Anterior cingulate cortex (tissue), 58 donors: ENCODE measurements at places on chromosomes 7 and 10.

- DNase-seq, result no peak
These were observed 8.3 kb upstream of the PPP1R35 start for GRCh38 chr7:100444311-100445278.

DNA sequence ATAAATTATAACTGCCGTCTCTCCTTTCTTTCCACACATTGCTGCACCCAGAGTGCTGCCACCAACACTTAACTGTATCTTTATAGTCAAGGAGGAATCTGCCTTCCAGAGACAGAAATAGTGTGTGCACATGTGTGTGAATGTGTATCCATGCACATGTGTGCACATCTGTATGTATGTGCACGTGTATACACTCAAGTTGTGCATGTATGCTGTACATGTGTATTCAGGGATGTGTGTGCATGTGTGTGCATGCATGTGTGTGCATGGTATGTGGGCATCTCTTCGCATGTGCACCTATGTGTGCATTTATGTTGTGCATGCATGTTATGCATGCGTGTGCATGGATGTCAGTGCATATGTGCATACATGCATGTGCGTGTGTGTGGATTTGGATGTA is 253.3 kb downstream of the KLF6 start:
- no peak for DNase-seq

DNA sequence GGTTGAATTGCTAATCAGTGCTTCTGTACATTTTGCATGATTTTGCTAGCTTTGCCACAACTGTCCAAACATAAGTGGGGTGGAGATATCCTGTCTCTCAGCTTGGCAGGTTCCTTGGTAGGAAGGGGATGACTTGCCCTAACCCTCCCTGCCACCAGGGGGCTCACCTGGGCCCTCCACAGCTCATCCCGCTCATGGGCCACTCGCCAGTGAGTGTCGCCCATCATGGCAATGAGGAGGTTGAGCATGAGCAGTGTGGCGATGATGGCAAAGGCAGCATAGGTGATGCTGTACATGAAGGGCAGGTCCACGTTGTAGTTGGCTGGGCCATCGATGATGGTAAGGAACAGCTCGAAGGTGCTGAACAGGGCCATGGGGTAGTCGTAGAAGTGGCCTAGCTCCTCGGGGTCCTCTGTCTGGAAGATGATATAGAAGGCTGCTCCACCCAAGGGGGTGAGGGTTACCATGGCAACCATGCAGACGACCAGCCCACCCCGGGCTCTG is 12.2 kb downstream of the TRPV6 start:
- DNase-seq, result no peak

- no peak for DNase-seq
These were observed 152.6 kb downstream of the CAMK1D start for GRCh38 chr10:12501841-12502525.

DNA sequence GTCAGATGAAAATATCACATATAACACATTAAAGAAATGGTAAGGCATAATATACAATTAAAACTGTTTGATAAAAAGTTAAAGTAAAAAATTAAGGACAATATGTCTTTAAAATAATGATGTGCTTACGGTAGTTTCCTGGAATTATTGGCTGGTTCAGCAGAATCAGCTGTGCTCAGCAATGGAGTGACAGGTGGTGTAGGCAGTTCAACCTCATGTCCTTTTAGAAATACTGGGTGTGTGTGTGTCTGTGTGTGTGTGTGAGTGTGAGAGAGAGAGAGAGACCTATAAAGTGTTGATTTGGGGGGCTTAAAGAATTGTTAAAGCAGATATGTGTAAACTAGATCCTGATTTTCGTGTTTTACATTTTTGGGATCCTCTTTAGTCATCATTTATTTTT is 141.2 kb downstream of the ADAM22 start:
- DNase-seq, result no peak

GRCh38 chr10:17607603-17608332 is 9.4 kb downstream of the HACD1 start:
- no peak for DNase-seq

DNA sequence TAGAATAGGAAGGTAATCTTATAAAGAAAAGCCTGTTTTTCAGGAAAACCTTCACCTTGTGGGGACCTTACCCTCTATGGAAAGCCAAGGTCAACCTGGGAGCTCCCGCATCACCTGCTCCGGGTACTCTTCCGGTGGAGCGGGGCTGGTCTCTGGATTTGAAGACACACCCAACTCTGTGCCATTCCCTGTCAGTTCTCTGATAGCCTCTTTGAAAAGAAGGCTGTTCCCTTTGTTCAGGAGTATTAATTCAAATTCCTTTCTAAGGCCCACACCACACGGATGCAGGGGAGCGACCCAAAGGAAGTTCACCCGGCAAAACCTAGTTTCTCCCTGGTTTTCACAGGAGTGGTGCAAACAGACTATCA is 10.7 kb downstream of the CTBP2 start:
- no peak for DNase-seq

GRCh38 chr7:93279541-93279940 is 47.4 kb downstream of the VPS50 start:
- DNase-seq, result no peak

- no peak for DNase-seq
These were observed 1209.8 kb upstream of the CELF2 start for GRCh38 chr10:9807846-9808245.

DNA sequence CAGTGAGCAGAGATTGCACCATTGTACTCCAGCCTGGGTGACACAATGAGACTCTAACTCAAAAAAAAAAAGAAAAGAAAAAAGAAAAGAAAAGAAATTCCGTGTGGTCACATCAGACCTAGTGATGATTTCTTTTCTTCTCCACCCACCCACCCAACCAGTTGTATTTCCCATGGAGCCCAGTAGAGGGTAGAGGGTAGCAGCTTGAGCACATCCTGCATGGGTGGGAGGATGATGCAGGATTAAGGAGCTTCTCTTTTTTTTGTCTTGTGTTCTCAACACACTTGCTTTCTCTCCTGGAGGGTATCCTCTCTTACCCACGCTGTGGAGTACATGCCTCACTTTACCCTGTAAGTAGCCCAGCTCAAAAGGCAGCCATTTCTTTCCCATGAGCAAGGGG is 118.6 kb upstream of the CARD11 start:
- DNase-seq, result no peak

DNA sequence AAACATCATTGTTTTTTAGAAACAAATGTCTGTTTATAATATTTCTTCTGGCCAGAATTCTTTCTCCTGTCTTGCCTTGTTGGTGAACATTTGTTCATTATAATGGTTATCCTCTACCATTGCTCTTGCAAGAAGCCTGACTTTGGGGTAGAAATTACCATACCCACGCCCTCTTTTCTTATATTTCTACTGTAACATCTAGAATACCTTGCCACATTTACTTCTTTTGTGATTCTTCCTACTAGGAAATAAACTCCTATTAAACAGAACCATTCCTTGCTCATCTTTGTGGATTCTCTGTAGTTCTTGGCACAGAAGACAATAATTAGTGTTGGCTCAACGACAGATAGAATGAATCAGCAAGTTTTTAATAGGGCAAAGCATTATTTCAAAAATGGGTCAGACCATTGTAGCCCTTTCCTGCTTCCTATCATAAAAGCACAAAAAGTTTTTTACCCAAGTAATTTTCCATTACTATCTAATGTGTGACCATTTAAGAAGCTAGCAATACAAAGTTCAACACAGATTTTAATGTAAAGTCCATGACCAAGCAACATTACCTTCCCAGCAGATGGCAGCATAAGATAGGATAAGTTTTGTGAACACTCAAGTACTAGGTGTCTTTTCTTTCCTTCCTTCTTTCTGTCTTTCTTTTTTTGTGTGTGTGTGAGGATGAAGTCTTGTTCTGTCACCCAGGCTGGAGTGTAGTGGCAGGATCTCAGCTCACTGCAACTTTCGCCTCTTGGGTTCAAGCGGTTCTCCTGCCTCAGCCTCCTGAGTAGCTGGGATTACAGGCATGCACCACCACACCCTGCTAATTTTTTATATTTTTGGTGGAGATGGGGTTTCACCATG is 270.4 kb downstream of the HGF start:
- DNase-seq, result no peak

DNA sequence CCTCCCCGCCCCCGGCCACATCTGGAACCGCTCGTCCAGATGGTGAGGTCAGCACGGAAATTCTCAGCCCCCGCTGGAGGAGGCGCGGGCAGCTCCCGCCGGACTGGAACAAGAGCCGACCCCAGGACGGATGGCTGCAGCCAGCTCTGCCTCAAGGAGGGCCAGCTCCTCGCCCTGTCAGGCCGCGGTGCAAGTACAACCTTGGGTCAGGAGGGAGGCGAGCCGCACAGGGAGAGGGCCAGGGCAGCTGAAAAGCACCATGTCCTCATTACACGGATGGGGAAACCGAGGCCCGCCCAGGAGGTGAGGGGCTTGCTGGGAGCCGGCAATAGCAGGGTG is 3.8 kb upstream of the GRIFIN start:
- DNase-seq, result no peak
